WTC11 (cell line): ENCODE measurements at places on chromosomes 6 and 20.

DNA sequence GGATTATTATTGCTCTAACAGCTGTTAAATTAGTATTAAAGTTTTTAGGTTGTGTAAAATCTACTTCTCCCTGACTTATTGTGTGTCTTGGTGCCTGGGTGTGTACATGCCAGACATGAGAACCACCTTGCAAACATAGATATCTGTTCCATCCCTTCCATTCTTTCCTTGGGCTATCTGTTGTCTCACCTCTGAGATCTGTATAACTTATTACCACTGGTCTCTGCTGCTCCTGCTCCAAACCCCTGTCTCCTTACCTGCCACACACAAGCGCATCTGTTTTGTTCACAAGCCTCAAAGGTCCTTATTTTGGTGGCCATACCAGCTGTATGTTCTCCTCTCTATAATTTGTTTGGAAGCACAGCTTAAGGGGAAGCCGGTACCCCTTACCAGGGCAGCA lies 2.5 kb downstream of the LRRC1 start:
- H3K27me3 ChIP-seq, result peaks cover 20% of the 10 kb centered on the region
- peaks cover 35% of the 10 kb centered on the region for H3K4me1 ChIP-seq
- no peaks in the 10 kb centered on the region for H3K36me3 ChIP-seq

- H3K4me3 ChIP-seq, result no peak overlapping the region
- no peaks in the 10 kb centered on the region for H3K36me3 ChIP-seq
- no peaks in the 10 kb centered on the region for H3K27me3 ChIP-seq
Observed at GRCh38 chr6:159214281-159214680, 45.1 kb downstream of the FNDC1 start.

DNA sequence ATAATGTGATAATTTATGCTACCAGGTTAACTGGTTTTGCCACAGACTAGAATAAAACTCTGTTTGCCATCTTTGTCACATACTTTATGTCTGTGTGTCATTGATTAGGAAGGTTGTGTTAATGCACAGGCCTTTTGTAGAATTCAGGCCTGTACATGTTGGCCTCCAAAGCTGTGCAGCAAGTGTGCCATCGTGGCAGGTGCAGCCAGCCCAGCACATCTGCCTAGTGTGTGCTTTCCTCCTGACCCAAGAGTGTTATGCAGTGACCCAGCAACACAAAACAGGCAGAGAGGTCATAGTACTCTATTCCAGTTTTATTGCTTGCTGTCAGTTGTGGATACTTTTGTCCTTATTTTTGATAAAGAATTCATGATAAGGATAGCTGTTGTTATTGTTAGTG lies 3.7 kb downstream of the MAP3K4 start:
- H3K27ac ChIP-seq, result no peak overlapping the region
- H3K4me1 ChIP-seq, result peaks cover 37% of the 10 kb centered on the region
- DNase-seq, result no peak
- no peaks in the 10 kb centered on the region for H3K27me3 ChIP-seq
- no peak overlapping the region for H3K4me3 ChIP-seq

DNA sequence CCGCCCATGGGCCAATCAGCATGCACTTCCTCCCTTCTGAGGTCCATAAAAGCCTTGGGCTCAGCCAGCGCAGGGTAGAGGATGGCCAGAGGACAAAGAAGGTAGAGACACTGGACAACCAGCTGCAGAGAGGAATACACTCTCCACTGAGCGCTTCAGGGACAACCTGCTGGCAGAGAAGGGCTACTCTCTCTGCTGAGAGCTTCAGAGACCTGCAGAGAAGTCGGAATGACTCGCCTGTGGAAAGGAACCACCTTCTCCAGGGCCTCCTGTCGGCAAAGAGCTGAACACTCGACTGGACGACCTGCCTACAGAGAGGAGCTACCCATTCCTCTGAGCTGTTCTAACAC lies 31.4 kb upstream of the SLA2 start:
- peak overlapping the region; percentile 99 for H3K27ac ChIP-seq
- H3K4me3 ChIP-seq, result peak overlapping the region; percentile 86
- peaks cover 22% of the 10 kb centered on the region for H3K36me3 ChIP-seq
- DNase-seq, result no peak

GRCh38 chr6:81785377-81785776 lies 32.9 kb upstream of the TENT5A start:
- H3K27me3 ChIP-seq, result no peaks in the 10 kb centered on the region
- H3K27ac ChIP-seq, result no peak overlapping the region
- H3K4me3 ChIP-seq, result no peak overlapping the region

DNA sequence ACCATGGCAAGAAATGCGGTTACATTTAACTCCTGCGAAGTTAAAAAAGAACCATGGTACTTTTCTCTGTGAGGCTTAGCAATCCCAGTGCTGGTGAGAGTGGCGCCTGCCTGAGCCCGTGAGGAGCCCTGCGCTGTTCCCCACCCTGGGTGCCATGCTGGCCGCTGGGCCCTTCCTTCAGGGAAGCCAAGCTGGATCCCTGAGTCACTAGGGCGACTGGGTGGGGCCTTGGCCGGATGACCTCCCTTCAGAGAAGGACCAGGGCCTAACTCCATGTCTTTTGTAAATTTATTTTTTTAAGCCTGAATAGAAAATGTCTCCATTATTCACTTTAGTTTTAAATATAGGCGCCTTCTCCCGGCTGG lies 209.1 kb downstream of the ERMARD start:
- H3K36me3 ChIP-seq, result no peaks in the 10 kb centered on the region
- H3K4me1 ChIP-seq, result peaks cover 7% of the 10 kb centered on the region
- H3K27ac ChIP-seq, result no peak overlapping the region
- no peak for DNase-seq
- H3K27me3 ChIP-seq, result peaks cover 7% of the 10 kb centered on the region

DNA sequence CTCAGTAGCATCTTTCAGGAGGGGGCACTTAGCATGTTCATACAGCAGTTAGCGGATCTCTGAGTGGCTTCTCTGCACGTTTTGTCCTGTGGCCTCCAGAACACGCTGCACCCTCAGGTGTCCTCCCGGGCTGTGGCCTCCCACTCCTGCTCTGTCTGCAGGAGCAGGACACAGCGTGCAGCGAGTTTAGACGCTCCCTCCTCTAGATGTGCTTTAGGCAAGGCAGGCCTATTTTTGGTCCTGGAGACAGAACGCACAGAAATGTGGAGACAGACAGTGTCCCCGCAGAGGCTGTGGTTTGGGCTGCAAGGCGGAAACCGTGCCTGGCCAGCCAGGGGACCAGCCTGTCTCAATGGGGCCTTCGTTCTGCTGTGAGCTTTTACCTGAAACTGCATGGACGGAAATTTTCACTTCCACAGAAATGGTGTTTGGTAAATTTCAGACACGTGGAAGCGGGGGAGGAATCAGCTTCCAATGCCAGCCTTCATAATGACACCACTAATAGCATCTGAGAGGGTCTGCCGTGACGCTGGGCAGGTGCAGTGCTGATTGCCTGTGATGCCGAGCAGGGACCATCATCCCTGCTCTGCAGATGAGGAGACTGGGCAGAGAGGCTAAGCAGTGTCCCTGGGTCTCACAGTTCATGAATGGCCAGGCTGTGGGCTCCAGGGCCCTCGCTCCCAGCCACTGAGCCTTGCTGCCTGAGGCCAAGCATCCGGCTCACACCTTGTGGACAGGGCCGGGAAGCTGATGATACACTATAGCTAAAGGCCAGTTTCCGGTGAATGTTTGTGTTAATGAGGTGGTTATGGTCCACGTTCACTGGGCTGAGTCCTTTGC lies 120.9 kb downstream of the SYCP2 start:
- no peak overlapping the region for H3K4me3 ChIP-seq
- H3K4me1 ChIP-seq, result no peaks in the 10 kb centered on the region
- H3K36me3 ChIP-seq, result no peaks in the 10 kb centered on the region
- H3K27me3 ChIP-seq, result peaks cover 9% of the 10 kb centered on the region
- no peak overlapping the region for H3K27ac ChIP-seq

GRCh38 chr6:158662954-158663624 lies 13.2 kb downstream of the SYTL3 start:
- no peak for DNase-seq
- peaks cover 2% of the 10 kb centered on the region; the same call in 1 of the 2 replicates for H3K27me3 ChIP-seq
- no peaks in the 10 kb centered on the region for H3K36me3 ChIP-seq

DNA sequence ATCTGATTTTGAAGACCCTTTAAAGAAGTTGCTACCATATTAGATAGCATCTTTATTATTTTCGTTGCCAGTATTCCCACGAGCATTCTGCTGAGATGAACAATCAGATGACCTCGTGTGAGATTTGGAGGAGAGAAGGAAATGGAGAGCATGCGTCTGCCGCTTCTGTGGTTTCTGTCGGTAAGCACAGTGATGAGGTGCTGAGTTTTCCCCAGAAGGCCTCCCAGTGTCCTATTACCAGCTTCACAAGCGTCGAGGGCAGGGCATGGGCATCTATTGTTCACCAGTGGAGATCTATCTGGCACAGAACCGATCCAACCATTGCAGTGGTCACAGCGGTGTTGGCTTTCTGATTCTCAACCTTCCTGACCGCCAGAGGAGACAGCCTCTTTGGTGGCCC lies 29.4 kb downstream of the TRAF3IP2 start:
- H3K27me3 ChIP-seq, result no peaks in the 10 kb centered on the region
- H3K27ac ChIP-seq, result no peak overlapping the region
- peaks cover 6% of the 10 kb centered on the region for H3K4me1 ChIP-seq
- H3K4me3 ChIP-seq, result no peak overlapping the region
- no peak for DNase-seq

GRCh38 chr6:136593748-136594490 lies 43.7 kb upstream of the MAP7 start:
- peak overlapping the region; percentile 54 for H3K27ac ChIP-seq
- peaks cover 4% of the 10 kb centered on the region; the same call in 1 of the 2 replicates for H3K27me3 ChIP-seq
- H3K36me3 ChIP-seq, result peaks cover 22% of the 10 kb centered on the region
- H3K4me1 ChIP-seq, result peaks cover 53% of the 10 kb centered on the region

GRCh38 chr20:24895431-24895830 lies 53.6 kb upstream of the CST7 start:
- H3K27ac ChIP-seq, result no peak overlapping the region
- peaks cover 30% of the 10 kb centered on the region for H3K36me3 ChIP-seq
- no peaks in the 10 kb centered on the region for H3K4me1 ChIP-seq
- H3K4me3 ChIP-seq, result no peak overlapping the region
- H3K27me3 ChIP-seq, result peaks cover 8% of the 10 kb centered on the region
- no peak for DNase-seq

DNA sequence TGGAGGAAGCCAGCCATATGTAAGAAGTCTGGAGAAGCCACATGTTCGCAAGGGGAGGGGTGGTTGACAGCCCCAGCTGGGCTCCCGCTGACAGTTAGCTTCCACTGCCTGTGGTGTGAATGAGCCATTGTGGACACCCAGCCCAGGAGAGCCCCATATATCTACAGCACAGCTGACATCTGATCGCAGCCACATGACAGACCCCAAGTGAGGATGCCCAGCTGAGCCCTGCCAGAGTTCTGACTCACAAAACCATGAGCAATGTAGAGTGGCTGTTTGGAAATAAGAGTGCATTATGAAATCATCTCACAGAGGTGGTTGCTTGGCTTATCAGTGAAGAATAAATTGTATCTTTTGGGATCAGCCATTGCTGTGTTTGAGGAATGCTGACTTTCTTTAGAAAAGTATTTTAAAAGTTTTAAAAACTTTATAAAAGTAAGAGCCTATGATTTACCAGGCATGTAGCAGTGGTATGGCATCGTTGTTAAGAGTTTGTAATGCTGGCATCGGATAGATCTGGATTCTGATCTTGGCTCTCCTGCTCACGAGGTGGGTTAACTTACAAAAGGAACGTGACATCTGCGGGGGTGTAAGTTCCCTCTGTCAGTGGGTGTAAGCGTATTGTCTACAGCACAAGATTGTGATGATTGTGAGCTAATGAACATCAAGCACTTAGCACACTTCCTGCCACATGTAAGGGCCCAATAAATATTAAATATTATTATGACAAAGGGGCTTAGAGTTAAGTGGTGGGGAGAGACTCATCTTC lies 24.1 kb downstream of the CFAP61 start:
- peaks cover 28% of the 10 kb centered on the region for H3K4me1 ChIP-seq
- no peak for DNase-seq
- no peak overlapping the region for H3K27ac ChIP-seq
- H3K4me3 ChIP-seq, result no peak overlapping the region

DNA sequence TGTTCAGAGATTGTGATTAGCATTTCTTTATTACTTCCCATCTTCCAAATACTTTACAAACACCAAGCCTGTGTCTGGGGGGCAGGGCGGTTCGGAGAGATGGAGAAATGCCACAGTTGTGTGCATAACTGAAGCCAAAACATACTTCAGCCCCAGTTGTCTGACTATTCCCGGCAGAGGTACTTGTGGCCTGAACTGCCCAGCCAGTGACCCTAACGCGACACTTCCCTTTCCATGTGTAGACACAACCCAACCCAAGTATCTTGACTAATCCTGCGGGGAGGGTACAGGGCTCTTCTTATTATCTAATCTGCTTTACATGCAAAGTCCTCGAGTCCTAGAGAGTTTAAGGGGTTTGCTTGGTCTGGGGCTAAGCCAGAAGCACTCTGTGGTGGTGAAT lies 46.2 kb downstream of the ISM1 start:
- peaks cover 5% of the 10 kb centered on the region for H3K27me3 ChIP-seq
- H3K36me3 ChIP-seq, result no peaks in the 10 kb centered on the region
- no peak overlapping the region for H3K27ac ChIP-seq
- no peak overlapping the region for H3K4me3 ChIP-seq

GRCh38 chr6:167711211-167711610 lies 115.5 kb upstream of the AFDN start:
- no peaks in the 10 kb centered on the region for H3K36me3 ChIP-seq
- no peak overlapping the region for H3K27ac ChIP-seq
- H3K4me3 ChIP-seq, result no peak overlapping the region
- no peak for DNase-seq

GRCh38 chr6:152502421-152503188 lies 134.6 kb downstream of the SYNE1 start:
- H3K27me3 ChIP-seq, result no peaks in the 10 kb centered on the region
- 0 out of 2 replicates have a peak, but pooled peaks cover 2% of the 10 kb centered on the region for H3K4me1 ChIP-seq
- H3K27ac ChIP-seq, result no peak overlapping the region
- no peak overlapping the region for H3K4me3 ChIP-seq
- DNase-seq, result no peak

DNA sequence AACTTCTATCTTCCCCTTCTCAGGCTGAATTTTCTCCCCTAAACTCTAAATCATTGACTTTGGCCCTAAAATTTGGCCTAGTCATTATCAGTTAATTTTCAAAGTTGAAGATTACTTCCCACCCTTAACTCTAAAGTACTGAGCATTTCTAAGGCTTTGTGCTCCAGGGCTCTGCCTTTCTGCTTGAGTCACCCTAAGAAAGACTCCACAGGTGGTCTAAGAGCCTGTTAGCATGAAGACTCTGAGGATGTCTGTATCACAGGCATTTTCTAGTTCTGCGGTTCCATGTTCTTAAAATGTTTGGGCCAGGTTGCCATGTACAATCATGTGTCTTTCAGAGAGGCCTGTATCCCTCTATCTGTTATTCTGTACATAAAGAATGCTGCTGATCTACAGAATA lies 808.1 kb upstream of the MANEA start:
- H3K4me1 ChIP-seq, result peaks cover 11% of the 10 kb centered on the region
- H3K27ac ChIP-seq, result no peak overlapping the region
- DNase-seq, result no peak
- no peak overlapping the region for H3K4me3 ChIP-seq
